ENCODE measurements at places on chromosomes 1 and 21. TPM values are rescaled to one million over a fixed set of nuclear protein-coding genes. Genes with fewer than 3 reads are reported as not detected.

DNA sequence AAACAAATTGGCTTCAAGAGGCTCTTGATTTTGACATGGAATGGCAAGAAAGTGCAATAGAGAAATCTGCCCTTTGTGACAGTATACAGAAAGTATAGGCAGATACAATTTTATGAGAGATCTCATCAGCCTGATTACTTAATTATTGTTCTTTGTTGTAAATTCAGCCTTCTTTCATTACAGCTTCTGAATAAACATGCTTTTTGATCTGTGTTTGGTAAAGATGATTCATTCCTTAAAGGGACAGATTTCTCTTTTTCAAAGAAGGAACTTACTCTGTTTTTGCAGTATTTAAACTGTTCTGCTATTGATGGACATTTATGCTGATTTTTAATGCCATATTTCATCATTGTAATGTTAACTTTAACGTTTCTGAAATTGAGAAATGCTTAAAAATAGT lies 13.7 kb upstream of the MPC2 start:
- DNase-seq, result no peak

DNA sequence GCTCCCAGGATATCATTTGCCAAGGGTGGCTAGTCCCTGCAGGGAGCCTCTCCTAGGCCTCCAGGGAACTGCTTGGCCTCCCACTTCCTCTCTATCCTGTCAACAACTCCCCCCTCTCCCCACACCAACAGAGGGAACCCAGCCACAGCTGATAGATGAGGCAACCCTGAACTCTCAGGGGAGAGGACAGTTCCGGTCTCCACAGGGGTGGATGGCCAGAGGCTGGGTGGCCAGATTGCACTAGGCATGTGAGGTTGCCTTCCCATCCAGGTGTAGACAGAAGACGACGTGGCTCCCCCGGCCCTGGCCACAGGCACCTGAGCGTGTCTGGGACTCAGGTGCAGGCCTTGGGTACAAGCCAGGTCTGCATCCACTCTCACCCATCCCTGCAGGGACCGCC lies 53.3 kb downstream of the TOR1AIP2 start:
- DNase-seq, result no peak

DNA sequence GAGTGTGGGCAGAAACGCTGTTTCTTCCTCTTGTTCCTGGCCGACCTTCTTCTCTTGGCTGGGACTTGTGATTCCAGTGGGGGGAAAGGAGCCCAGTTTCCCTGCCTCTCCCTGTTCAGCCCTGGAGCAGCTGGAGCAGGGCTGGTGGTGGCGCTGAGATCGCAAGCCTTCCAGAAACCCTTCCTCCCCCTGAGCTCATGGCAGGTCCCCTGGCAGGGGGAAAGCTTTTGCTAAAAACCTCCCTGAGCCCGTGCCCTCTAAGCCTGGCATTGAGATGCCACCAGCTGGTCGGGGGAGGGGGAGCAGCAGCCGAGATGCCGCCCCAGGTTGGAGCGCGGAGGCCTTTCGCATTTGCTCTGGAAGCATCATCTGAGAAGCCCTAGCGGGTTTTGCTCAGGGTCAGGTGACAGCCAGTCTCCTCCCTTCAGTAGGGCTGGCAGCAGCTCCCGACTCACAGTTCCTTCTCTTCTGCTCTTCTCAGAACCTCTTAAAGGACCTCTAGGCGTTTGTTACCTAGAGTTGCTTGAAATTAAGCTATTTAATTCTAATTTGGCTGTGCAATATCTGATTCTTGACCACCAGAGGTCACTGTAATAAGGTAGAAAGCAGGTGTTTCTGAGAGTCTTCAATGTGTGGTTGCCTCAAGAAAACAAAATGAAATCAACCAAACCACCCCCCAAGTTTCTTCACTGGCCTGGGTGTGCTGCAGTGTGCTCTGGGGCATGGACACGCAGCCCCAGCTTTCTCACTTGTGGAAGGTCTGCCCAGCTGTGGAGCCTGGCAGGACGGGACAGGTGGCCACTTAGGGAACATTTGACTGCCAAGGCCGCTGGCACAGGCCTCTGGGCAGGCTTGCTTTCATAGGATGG lies 257.3 kb downstream of the CAMTA1 start:
- DNase-seq, result peak; percentile 29

GRCh38 chr1:41101950-41102607 lies 80.6 kb upstream of the SLFNL1 start:
- peak; percentile 93 for DNase-seq

The F3 gene
- 454 TPM for total RNA-seq

The PTCH2 gene
- 0.23 TPM for total RNA-seq

DNA sequence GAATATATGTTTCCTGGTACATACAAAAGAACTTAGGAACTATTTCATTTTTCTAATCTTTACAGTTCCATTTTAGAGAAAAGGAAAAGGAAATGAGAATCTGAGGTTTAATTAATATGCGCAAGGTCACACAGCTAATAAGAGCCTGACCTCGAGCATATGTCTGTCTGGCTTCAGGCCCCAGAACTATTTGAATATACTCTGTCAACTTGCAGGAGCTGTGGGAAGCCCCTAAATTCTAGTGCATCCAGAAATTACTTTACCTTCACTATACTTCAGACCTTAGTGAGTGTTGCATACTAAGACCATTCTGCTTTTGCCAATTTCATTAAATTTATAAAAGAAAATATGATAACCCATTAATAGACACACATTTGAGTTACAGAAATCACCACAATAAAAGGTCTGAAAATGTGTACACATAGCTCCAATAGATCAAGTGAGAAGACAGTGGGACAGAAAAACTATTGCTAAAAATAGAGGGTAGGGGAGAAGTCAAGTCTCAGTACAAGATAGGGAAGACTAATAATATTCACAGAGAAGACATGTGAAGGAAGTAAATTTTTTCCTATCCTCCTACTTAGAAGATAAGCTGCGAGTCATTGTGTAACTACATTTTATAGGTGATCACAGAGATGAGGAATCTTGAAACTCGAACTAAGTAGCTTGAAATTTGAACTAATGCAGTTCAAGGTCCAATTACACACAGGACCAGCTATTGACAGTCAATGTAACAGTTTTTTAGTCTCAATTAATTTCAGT lies 3.8 kb downstream of the RGS13 start:
- DNase-seq, result peak; percentile 2

DNA sequence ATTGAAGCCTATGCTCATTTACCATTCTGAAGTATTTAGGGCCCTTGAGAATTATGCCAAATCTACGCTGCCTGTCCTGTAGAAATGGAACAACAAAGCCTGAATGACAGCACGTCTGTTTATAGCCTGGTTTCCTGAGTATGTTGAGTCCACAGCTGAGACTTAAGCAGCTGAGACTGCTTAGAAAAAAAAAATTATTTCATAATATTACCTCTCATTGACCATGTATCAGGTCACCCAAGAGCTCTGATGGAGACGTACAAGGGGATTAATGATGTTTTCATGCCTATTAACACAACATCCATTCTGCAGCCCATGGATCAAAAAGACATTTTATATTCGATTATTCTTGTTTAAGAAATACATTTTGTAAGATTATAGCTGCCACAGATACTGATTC lies 387.2 kb upstream of the NCAM2 start:
- DNase-seq, result no peak

The OLIG2 gene
- not detected for total RNA-seq
